GM12892 (cell line): ENCODE measurements at places on chromosomes 4 and X.

DNA sequence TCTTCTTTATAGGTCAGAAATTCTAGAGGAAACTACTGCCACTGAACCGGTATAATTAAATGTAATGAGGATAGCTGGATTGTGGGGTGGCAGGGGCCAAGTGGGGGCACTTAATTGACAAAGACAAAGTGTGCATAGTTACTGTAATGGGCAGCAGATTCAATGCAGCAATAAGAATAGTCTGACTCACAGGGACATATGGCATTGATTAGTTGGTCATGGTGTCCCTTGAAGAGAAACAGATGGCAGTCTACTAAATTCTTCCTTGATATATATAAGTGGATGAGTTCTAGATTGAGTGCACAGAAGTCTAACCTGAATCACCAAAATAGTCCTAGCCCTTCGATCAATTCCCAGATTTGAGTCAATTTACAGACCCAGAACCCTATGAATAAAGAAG, 31.6 kb downstream of the ETDC start:
- no peak for DNase-seq

- no peak for DNase-seq
Measured at GRCh38 chrX:153304988-153305736, 16.4 kb downstream of the PNMA6F start.

DNA sequence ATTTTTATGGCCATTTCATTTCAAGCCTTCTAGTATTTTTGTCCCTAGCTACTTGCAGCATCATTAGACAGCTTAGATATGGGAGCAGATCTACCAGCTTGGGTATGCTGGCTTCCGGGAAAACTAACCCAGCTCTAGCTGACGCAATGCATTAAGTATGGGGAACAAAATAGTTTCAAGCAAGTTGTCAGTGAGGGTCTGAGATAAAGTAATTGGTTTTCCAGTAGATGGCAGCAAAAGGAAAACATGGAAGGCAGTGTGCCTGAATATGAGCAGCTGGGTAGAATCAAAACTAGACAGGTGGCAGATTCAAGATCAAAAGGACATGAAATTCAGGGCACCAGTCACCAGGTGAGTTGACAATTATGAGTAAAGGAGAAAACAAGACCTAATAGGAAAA, 340.9 kb upstream of the CTSO start:
- no peak for DNase-seq

DNA sequence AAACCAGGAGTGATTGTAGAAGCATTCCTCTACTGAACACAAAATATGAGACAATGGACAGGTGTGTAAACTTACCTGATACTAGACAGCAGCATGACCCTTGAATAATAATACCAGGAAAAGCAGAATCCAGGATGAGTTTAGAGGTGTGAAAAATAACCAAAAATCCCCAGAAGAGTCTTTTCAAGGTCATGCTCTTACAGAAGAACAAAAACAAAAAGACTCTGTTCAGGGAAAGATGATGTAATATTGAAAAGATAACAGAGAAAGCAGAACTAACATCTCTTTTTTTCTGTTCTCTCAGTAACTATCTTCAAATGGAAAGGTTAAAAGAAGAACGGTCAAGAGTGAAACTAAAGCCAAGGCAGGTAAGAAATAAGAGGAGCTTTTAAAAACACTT, 14.0 kb upstream of the ARHGAP10 start:
- no peak for DNase-seq

- DNase-seq: no peak
Measured at GRCh38 chr4:38768968-38769394, 13.8 kb downstream of the TLR10 start.

DNA sequence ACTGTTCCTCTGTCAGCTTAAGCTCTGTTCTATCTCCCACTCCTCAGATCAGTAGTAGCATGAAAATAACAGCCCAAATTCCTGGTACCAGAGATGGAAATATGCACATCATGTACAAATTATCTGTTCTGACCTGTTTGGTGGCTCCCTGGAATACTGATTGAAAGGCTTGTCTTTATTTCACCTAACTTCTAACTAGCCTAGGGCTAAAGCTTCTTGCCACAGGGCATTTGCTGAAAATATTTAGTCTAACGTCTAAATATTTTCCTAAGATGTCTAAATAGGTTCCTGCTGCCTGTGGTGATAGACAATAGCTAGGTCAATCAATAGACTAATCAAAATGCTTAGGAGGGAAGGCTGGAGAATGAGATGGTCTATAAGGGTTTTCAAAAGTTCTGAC, 12.9 kb upstream of the PRMT9 start:
- no peak for DNase-seq

DNA sequence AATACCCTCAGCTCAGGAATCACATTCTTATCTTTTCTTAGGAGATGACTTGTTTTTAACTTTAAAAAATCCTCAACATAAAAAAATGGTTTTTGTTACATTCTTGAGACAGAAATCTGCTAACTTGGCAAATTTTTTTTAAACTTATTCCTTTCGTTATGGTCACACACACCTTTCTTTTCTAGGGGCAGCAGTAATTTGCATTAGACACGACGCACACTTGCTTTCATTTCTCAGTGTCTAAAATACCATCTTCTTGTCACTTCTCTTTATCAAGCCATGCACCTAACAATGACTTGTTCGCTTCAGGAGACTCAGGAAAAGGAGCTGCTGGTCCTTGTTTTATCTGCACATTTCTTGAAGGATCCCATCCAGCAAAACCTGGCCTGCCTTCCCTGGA, 112.6 kb upstream of the TBL1X start:
- DNase-seq: no peak

DNA sequence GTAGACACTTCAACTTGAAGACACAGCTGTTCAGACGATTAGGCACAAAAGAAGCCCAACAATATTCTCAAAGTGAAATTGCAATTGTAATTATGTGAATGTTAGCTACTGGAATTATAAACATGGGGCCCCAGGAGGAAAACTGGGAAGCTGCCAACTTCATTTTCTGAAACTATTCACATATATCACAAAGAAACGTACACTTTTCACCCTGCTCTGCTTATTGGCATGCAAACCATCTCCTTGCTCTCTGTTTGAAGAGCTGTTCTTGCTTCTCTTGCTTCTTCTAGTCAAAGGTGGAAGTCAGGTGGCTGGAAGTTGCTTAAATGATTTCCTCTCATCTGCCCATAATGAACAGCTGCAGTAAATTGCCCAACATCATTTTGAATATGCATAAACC, 320.1 kb downstream of the CFAP299 start:
- no peak for DNase-seq

DNA sequence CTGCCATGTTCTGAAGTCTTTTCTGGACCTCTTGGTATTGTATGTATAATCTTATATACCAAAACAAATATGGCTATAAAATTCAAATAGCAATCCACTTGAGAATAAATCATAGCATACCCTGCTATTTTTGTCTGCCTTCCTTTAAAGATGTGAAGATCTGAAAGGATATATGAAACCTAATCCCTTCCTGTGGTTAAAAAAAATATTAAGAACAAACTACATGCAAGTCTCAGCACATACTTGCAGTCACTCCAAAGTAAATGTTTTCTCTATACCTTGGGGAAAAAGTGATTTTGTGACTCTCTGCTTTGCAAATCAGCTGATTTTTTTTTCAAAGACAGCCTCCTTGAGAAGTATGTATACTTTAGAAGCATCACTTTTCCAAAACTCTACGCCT, 322.9 kb downstream of the ANKRD50 start:
- no peak for DNase-seq

- DNase-seq: no peak
Measured at GRCh38 chr4:145730026-145730425, 50.1 kb downstream of the C4orf51 start.

GRCh38 chr4:113339430-113339813, 290.0 kb downstream of the ANK2 start:
- no peak for DNase-seq
